HT-29 (cell line): ENCODE measurements at places on chromosomes 4 and X. TPM values are rescaled to one million over a fixed set of nuclear protein-coding genes. Genes with fewer than 3 reads are reported as not detected.

- no peak for DNase-seq
Measured at GRCh38 chrX:24242649-24243175, 71.2 kb downstream of the SUPT20HL2 start.

GRCh38 chr4:101217353-101218031 is 129.8 kb downstream of the PPP3CA start:
- no peak for DNase-seq

DNA sequence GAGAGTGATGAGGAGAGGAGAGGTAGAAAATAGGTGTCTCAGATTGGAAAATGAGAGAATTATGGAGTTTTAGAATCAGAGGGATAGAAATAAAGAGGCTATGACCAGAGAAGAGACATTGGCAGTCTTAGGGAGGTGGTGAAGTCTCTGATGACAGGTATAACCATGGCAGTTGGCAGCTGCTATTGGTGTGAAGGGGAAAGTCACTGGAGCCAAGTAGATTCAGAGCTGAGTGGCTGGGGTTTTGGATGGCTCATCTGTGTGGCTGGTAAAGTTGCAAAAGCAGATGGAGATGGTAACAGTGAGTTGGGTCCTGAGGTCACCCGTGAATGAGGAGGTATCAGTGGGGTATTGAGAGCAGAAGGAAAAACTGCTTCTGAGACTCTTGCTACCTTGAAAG is 46.5 kb downstream of the ANAPC4 start:
- DNase-seq, result no peak

DNA sequence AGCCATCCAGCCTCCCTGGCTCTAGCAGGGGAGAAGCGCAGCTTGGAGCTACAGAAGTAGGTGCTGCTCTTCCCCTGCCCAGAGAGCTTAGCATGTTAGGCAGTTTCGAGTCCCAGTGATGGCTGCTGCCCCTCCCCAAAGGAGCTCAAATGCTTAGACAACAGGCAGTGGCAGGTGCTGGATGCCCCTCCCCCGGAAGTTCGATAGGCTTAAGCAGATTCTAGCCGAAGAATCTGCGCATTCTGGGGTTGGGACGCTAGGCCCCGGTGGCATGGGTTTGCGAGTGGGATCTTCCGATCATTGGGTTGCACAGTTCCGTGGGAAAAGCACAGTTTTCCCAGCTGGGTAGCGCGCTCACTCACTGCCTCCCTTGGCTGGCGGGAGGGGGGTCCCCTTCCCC is 117.2 kb downstream of the MAPK10 start:
- no peak for DNase-seq

GRCh38 chr4:87092389-87093141 is 127.9 kb downstream of the KLHL8 start:
- peak; percentile 95 for DNase-seq

DNA sequence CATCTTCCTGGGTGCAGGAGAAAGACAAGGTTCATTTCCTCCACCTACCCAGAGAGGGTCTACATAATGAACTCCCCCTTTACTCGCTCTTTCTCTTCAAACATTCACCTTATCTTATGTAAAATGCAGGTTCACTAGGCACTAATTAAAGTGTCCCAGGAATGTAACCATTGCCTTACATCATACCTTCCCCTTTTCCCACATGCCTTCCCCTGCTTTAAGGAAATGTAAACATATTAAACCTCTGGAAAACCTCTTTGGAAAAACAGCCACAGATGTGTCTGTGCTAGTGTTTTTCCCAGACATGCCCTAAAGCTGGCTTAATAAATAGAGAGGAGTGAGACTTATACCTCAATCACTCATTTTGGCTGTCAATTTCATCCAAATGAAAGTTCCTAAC is 15.8 kb downstream of the TBC1D9 start:
- DNase-seq, result no peak

DNA sequence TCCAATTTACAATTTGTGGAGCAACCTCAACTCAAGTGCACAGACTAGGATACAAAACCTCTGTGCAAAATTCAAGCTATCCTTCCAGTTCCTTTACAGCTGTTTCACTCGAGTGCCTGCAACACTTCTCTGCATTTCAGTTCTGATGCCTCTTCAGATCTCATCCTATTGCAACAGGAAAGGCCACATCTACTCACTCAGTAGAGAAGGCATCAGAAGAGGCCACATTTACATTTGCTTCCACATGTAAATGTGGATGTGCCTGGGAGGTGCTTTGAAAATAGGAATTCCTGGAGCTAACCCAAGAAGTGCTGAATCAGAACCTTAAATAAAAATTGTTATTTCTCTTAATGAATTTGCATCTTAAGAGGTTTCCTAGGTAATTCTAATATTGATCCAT is 45.8 kb upstream of the SERTM2 start:
- DNase-seq, result no peak

DNA sequence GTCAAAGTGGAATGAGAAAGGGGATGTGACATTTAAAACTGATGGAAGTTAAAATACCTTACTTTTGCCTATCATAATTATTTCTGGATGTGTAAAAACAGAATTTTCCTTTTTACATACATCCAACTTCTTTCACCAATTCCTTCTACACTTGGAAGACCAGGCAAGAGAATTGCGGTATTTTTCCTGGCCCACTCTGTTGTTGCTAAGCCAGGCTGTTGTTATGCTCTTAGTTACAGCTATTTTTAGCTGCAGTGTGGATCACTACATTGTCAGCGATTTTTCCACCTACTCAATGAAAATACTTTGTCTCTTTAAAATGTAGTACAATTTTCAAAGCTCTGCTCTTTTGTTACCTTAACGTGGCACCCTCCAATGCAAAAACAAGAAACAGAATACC is 43.4 kb downstream of the NKX6-1 start:
- DNase-seq, result no peak

GRCh38 chrX:96386981-96387380 is 297.7 kb upstream of the DIAPH2 start:
- peak; percentile 18 for DNase-seq

DNA sequence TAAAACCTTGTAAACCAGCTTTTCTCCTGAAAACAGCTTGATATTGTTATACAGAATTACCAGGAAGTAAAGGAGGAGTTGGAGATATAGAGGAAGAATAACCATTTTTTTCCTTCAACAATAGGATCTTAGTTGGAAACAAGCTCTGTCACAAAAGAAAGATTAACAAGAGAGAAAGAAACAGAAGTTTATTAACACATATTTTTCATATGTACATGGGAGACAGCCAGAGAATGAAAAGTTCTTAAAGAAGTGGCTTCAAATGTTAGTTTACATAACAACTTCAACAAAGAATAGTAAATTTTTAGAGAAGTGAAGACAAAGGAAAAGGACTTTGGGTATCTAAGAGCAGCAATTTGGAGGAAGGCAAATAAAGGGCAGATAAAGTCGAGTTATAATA is 94.9 kb upstream of the ANKRD50 start:
- DNase-seq, result no peak

GRCh38 chrX:122787231-122787630 is 396.8 kb upstream of the GRIA3 start:
- no peak for DNase-seq

GRCh38 chr4:647481-647880 is 22.1 kb downstream of the PDE6B start:
- DNase-seq, result no peak

- peak; percentile 73 for DNase-seq
Measured at GRCh38 chrX:154378059-154378798, 866 bp upstream of the EMD start.

GRCh38 chrX:41889317-41890025 is 33.9 kb downstream of the CASK start:
- peak; percentile 24 for DNase-seq

DNA sequence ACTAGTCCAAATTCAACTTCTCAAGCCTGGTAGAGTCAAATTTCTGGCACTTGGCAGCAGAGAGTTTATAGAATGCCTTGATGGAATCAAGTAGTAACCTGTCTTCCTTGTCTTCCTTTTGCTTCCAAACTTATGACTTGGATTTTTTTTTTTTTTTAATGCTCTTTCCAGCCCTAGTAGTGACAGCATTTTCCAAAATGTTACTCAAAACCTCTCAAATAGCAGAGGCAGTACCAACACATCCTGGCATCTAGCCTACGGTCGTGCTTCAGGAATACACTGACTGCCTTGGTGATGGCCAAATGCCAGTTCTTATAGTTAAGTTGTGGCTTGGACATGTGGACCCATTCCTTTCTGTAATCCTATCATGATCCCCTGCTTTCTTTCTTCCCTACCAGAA is 46.0 kb downstream of the GALNT7 start:
- DNase-seq, result no peak

- peak; percentile 79 for DNase-seq
Measured at GRCh38 chr4:73593631-73594241, 26.5 kb downstream of the RASSF6 start.

GRCh38 chr4:110501826-110502225 is 25.9 kb downstream of the ENPEP start:
- peak; percentile 12 for DNase-seq

DNA sequence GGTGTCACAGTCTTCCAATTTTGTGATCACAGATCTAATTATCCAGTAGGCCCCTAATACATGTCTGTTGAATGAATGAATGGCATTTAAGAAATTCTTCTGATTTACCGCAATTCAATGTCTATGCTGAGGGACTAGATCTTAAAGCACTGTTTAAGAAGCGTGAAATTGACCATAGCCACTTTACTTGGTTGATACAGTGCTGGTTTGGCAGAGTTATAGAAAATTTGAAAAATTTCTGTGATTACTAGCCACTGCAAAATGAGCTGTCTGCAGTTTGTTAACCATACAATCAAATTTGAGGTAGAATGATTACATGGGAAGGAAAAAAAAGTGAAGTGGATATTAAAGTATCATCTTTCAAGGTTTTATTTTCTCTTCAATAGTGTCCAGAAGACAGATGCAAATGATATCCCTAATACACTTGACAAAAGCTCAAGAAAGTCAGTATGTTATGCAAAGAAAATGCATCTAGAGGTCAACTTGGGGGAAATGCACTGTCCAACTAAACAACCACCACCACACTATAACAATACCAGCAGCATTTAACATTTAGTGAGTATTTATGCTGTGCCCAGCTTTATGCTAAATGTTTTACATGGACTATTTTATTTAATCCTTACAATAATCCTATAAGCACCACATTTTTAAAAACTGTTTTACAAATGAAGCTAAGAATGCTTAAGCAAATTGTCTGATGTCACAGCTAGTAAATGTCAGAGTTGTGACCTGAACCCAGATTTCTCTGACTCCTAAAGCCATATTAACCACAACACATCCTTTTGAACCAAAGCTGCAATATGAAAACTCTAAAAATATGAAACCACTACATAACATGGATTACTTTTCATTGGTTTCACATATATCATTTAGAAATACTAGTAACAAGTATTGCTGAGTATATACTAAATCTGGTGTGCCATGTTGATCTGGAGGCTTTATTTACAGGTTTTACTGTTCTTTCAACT is 217.9 kb upstream of the MAB21L2 start:
- DNase-seq, result no peak

- no peak for DNase-seq
Measured at GRCh38 chr4:153403726-153404125, 59.2 kb downstream of the MND1 start.

DNA sequence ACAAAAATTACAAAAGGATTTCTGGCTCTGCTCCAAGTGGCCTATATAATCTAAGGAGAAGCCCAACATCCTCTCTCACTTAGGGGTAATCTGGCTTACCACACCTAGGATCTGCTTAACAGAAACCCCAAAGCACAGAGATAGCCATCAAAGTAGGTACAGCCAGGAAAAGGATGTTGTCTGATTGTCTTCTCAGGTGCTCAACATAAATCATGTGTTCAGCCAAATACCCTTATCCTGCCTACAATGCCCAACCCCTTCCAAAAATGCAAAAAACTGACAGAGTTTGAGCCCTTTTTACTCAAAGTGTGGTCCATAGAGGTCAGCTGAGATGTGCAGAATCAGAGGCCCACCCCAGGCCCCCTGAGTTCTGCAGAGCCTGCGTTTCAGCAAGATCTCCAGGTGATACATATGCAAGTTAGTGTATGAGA is 53.9 kb downstream of the PPM1K start:
- no peak for DNase-seq

GRCh38 chrX:8144925-8145324 is 26.1 kb downstream of the VCX2 start:
- DNase-seq, result no peak

- peak; percentile 78 for DNase-seq
Measured at GRCh38 chr4:40550948-40551462, 78.7 kb downstream of the RBM47 start.

- DNase-seq, result no peak
Measured at GRCh38 chr4:186029571-186030398, 39.2 kb upstream of the TLR3 start.

DNA sequence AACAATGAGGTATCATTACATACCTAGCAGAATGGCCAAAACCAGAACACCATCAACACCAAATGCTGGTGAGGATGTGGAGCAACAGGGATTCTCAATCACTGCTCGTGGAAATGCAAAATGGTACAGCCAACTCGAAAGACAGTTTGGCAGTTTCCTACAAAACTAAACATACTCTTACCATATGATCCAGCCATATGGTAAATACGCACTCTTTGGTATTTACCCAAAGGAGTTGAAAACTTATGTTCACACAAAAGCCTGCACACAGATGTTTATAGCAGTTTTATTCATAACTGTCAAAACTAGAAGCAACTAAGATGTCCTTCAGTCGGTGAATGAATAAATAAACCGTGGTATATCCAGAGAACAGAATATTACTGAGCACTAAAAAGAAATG is 7.8 kb downstream of the CASP3 start:
- no peak for DNase-seq

DNA sequence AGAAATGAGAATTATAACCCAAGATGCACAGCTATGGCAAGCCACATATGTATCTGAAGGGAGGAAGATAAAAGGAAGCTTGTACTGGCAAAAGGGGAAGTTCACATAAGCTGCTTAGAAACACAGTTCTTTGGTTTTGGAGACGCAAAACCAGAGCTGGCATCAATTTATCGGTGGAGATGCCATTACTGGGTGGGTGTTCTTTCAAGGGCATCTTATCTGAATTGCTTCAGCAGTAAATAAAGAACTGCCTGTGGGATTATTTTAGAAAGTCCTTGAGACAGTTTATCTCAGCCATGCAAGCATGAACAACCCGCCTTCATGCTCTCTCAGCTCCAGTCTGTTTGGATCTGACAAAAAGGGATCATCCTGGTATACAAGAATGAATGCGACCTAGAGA is 60.8 kb downstream of the DDX60 start:
- no peak for DNase-seq

GRCh38 chr4:118845552-118846050 is 9.7 kb upstream of the SEC24D start:
- no peak for DNase-seq

The FRMPD4 gene
- not detected in 2 replicates for total RNA-seq

The SPANXA2 gene
- not detected in 2 replicates for total RNA-seq

The NOX1 gene
- 14.6 and 17.7 TPM in 2 replicates for total RNA-seq

The SMPX gene
- total RNA-seq, result not detected in 2 replicates

The RBMXL3 gene
- total RNA-seq, result not detected in 2 replicates

The C4orf54 gene
- not detected in 2 replicates for total RNA-seq

The CLCN4 gene
- 0.26 and 0.31 TPM in 2 replicates for total RNA-seq
